ENCODE measurements at places on chromosomes 5 and 9.

GRCh38 chr9:116928884-116929283 is 241.8 kb downstream of the TRIM32 start:
- DNase-seq = no peak

DNA sequence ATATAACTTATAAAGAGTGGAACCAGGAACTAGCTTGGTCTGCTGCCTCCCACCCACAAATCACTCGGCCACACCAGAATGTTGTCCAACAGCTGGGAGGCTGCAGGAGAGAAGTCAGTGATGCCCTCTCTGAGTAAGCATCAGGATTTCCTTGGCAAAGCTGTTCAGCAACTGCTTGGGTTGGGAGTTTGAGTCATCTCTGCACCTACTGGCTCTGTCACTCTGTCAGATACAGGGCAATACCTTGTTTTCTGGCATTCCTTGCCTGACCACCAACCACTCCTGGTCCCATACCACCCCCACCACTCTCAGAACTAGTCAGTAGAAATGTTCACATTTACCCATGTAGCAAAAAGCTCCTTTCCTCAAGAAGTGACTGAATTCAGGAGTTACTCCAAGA is 36.8 kb upstream of the GCNT4 start:
- DNase-seq = no peak

GRCh38 chr5:56480078-56480704 is 247.1 kb upstream of the ANKRD55 start:
- DNase-seq = no peak

- DNase-seq = no peak
Observed at GRCh38 chr5:16378762-16379161, 86.8 kb downstream of the ZNF622 start.

DNA sequence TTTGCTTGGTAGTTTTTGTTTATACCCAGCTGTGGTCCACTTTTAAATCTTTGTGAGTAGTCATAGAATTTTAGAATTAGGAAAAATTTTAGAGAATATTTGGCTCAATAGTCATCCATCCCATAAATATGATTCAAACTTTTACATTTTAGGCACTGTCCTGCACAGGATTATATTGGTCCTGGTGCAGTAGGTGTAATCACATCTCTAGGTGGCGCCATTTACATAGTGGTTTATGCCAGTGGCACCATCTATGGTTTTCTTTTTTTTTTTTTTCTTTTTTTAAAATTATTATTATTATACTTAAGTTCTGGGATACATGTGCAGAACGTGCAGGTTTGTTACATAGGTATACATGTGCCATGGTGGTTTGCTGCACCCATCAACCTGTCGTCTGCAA is 260.7 kb upstream of the KCNN2 start:
- DNase-seq = no peak

GRCh38 chr5:86878250-86878649 is 260.5 kb downstream of the COX7C start:
- DNase-seq = no peak

GRCh38 chr9:36625006-36625615 is 52.4 kb downstream of the MELK start:
- peak; percentile 8 for DNase-seq

GRCh38 chr9:123718188-123718587 is 211.7 kb downstream of the DENND1A start:
- no peak for DNase-seq

All from retina (tissue), 1 donor.